ENCODE measurements at places on chromosomes 1 and 21. TPM values are rescaled to one million over a fixed set of nuclear protein-coding genes. Genes with fewer than 3 reads are reported as not detected.

Gene DRAXIN
- 0.07 TPM for total RNA-seq

Gene VWA5B1
- total RNA-seq = not detected

DNA sequence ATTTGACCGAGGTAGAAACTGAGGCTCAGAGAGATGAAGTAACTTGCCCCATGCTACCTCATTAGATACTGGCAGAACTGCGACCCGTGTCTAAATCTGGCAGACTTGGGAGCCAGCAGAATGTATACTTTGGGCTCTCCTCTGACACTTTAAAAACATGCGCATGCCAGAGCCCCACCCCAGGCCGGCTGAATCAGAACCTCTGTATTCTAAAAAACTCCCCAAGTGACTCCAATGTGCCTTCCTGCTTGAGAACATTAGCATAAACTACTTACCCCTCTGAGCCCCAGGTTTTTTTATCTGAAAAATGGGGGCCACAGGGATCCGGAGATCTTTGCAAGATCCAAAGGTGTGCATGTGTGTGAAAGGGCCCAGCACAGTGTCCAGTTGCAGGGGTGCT lies 344.7 kb upstream of the USP24 start:
- no peak for DNase-seq

- DNase-seq = no peak
These were observed 82.5 kb downstream of the NPHP4 start for GRCh38 chr1:5909576-5910275.

- no peak for DNase-seq
These were observed 59.6 kb downstream of the VPS26C start for GRCh38 chr21:37207441-37208009.

Gene OR2T35
- not detected for total RNA-seq
